ENCODE measurements at places on chromosomes 7 and 10.

DNA sequence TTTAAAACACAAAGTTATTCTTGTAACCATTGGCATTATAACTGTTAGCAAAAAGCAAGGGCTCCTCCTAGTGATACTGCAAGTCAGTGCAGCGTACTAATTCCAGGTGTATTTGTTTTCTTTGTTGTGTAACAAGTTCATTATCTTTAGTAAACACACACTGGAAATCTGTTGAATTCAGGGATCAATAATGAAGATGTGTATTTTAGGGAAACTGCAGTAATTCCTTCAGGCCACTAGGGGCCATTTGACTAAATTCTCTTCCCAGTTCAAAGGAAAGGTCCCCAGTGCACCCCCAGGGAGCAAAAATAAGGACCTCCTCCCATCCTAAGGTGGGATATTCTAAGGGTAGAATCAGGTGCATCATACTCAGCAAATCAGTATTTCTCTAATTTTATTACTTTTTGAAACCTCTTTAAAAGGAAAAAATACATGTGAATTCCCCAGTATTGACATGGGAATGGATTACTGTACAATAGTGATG, 158.6 kb upstream of the LYZL1 start:
- DNase-seq: peak; percentile 61

DNA sequence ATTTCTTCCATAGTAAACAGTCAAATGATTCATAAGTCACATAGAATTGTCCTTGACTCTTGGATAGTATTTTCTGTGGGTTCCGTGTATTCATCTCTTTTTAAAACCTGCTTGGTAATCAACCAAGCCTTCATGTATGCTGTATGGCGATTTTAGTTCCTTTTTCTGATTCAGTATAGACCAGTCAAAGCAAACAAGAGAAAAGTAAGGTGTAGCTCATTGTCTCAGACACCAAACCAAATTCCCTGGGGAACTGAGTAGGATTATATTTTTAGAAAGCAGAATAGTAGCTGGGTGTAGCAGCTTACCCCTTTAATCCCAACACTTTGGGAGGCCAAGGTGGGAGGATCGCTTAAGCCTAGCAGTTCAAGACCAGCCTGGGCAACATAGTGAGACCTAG, 240.5 kb downstream of the BBS9 start:
- no peak for DNase-seq

- no peak for DNase-seq
Measured at GRCh38 chr10:79274279-79275104, 72.8 kb upstream of the PPIF start.

- DNase-seq: no peak
Measured at GRCh38 chr10:21519397-21519933, 6.0 kb downstream of the SKIDA1 start.

DNA sequence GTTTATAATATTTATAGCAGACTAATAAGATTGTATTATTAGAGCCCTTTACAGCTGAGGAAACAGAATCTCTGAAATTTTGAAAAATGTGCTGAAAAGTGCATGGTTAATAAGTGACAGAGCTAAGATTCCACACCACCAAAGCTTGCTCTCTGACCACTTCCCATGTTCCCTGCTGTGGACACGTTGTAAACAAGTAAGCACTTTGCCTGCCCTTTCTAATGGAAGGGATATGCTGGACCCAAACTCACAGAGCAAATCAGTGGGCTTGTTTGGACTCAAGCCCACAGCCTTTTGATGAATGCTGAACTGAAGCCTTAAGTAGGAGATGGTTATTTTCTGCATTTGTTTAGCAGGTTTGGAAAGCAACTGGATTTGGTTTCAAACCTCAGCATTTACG, 214.0 kb upstream of the TMEM72 start:
- peak; percentile 96 for DNase-seq

- DNase-seq: no peak
Measured at GRCh38 chr7:68432585-68432984, 1165.7 kb upstream of the AUTS2 start.

GRCh38 chr10:49107111-49107886, 8.0 kb downstream of the VSTM4 start:
- no peak for DNase-seq

DNA sequence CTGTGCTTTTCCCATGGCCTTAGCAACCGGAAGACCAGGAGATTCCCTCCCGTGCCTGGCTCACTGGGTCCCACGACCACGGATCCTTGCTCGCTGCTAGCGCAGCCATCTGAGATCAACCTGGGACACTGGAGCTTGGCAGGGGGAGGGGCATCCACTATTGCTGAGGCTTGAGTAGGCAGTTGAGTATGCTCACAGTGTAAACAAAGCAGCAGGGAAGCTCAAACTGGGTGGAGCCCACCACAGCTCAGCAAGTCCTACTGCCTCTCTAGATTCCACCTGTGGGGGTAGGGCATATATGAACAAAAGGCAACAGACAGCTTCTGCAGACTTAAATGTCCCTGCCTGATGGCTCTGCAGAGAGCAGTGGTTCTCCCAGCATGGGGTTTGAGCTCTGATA, 697.0 kb downstream of the SORCS1 start:
- no peak for DNase-seq

DNA sequence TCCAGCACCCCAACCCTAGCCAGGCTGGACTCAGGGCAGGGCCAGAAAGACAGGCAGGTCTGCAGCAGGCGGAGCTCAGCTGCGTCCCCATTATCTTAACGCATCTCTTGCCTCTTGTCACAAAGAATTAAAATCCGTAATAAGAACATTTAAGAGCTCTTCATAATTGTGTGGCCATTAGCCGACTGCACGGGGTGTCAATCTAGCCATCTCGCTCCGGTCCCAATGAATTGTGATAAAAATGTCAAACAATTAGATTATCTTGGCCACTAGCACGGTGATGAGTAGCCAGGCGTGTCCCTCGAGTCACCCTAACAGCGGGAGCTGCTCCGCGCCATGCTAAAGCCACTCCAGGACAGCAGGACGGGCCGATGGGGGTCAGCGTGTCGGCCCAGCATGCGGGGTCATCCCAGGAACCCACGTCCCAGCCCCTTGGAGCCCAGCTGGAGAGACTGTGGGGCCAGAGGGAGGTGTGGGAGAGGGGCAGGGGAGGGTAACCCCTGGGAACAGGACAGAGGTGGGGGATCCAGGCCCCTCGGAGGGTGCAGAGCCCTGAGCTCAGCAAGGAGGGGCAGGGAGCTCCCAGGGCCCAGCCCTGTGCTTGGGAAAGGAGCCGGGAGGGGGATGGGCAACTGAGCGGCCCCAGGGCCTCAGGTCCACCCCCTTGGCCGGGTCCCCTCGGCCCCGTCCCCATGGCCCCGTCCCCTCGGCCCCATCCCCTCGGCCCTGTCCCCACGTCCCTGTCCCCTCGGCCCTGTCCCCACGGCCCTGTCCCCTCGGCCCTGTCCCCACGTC, 17.7 kb upstream of the NKX6-2 start:
- no peak for DNase-seq

DNA sequence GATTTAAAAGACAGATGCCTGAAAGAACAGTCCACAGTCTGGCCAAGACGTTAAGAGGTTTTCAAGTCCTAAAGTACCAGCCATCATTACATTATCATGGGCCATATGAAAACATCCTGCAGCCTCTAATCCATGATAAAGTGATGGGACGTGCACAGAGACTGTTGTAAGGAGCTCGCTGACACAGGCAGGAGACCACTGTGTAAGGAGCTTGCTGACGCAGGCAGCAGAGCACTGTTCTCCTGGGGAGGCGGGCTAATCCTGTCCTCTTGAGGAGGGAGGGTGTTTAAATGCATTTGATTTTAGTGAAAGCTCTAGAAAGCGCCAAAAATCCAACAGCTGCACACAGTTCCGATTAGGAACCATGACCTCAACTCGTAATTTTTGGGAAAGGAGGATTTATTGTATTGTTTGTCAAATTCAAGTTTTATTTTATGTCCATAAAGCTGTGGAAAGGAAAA, 16.9 kb downstream of the SVIL start:
- DNase-seq: no peak

DNA sequence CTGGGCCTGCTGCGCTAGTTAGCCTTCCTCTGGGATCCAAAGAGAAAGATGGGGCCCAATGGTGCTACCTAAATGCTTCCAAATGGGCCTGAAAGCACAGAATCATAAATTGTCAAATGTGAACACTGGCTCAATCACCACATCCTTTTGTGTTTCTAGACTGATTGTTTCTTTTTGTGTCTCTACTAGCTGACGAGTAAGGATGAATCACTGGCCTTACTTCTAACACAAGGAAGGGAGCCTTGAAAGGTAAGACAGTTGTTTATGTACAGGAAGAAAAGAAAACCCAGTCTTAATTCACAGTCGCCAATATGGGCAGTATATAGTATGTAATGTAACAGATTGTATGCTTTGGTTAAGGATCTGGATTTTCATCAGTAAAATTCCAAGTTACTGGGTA, 89.5 kb downstream of the ZNF92 start:
- peak; percentile 50 for DNase-seq

- DNase-seq: no peak
Measured at GRCh38 chr7:7220821-7221220, 38.5 kb downstream of the C1GALT1 start.

GRCh38 chr7:30351286-30351685, 66.9 kb downstream of the ZNRF2 start:
- no peak for DNase-seq

- DNase-seq: peak; percentile 7
Measured at GRCh38 chr7:19619122-19619521, 89.7 kb downstream of the POLR1F start.

DNA sequence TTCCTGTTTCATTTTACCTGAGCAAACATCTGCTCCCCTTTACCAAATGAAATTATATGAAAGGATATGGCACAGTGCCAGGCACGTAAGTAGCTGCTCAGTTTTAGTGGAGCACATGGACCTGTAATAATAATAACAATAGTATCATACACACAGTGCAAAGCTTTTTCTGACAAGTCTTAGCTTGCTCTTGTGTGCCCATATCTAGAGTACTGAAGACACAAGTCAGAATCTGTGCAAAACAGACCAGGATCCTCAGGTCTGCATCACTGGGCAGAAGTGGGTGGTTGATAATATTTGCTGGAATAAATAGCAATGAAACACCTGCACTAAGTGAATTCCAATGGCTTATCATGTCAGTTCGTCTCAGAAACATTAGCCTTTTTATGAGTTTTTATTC, 85.5 kb upstream of the DKK1 start:
- DNase-seq: no peak

DNA sequence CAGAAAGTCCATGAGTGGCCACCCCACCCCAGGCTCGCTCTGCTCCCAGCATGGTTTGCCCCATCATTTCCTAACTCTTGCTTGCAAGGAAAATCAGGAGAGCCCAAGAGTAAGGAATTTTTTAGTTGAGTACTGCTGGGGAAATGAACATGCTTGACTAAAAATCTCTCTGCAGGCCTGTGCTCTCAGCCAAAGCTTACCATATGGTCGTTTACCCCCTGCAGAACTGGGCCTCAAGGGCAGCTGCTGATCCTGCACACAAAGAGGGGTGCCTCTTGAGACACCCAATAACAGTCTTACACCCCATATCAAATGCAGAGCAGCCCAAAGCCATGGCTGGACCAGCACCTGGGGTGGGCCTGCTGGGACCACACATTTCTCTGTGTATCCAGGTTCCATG, 183.2 kb downstream of the CXCL12 start:
- no peak for DNase-seq

DNA sequence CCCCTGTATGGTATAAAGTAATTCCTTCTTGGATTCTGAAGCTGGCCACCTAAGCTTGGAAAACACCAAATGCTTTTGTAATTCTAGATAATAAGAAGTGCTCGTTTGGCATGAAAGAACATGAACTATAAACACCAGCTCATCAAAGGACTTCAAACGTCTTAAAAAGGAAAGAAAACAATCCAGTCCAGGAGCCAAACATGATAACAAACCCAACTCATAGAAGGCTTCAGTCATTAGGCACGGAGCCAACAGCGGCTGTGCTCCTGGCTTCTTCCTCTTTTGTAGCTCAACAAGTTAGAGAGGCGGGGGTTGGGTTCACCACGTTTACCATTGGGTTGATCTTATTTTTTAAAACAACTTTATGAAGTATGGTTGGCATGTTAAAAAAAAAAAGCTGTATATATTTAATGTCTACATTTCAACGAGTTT, 56.4 kb upstream of the ECHDC3 start:
- DNase-seq: peak; percentile 64

GRCh38 chr10:111211706-111212105, 134.9 kb downstream of the ADRA2A start:
- DNase-seq: peak; percentile 4

DNA sequence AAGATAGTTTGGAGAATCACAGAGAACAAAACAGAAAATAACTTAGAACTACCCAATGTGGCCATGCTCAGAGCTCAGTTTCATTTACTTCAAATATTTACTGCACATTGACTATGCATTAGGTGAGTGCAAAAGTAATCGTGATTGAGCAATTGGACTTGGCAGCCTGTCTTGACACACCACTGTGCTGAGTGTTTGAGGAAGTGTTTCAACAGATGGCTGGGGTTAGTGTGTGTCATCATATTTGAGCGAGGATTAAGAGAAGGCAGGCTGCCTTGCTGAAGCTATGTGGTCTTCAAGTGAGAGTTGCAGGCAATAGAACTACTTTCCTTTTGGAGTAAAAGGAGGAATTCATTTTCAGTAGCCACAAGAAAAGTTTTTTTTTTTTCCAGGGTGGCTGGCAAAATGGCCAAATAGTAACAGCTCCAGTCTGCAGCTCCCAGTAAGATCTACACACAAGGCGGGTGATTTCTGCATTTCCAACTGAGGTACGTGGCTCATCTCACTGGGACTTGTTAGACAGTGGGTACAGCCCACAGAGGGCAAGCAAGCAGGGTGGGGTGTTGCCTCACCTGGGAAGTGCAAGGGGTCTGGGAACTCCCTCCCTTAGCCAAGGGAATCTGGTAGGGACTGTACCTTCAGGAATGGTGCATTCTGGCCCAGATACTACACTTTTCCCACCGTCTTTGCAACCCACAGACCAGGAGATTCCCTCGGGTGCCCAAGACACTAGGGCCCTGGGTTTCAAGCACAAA, 37.6 kb downstream of the AKR1C4 start:
- DNase-seq: peak; percentile 78

DNA sequence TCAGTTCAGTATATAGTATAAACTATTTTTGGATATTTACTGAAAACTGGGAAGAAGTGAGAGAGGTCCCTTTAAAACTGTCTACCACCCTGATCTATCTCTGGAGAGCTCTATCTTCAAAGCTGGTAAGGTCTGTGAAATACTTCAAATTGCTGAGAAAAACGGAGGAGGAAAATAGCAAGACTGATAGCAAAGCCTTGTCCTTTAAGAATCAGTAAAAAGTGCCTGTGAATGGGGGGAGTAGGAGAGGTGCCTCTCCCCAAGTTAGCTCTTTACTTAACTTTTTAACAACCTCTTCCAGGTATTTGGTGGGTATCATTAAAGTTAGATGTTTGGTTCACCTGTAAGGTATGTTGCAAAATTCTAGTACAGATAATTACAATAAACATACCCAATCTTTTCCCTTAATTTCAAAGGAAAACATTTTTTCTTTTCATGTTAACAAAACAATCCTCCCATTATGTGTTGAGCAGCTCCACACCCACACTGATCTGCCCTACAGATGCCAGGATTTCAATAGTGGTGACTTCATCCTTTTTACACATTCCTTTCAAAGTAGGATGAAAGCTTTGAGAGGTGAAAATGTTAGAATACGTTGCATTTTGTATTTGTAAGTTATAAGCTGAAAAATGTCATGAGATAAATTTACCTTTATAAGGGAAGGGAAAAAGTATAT, 149.2 kb downstream of the CRPPA start:
- peak; percentile 15 for DNase-seq

Measured in renal cortical epithelial cell (primary cell).